ENCODE measurements at places on chromosomes 2 and 18.

GRCh38 chr18:48153613-48154481 is 223.4 kb upstream of the SMAD2 start:
- DNase-seq = peak; percentile 1

- no peak for DNase-seq
Observed at GRCh38 chr2:176149481-176149938, 1.8 kb upstream of the HOXD4 start.

DNA sequence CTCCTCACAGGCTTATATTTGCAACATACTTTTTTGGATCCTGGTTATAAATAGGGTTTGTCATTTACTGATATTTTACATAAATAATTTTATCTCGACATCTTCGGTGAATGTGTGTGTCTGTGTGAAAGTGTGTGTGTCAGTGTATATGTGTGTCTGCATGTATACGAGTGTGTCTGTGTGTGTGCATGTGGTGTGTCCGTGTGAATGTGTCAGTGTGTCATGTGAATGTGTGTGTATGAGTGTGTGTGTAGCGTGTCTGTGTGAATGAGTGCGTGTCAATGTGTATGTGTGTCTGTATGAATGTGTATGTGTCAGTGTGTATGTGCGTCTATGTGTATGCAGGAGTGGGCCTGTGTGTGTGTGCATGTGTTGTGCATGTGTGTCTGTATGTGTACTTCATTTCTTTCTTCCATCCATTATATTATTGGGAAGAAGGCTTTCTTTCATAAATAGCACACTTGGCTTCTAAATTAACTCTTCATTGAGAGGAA is 161.6 kb downstream of the ST6GAL2 start:
- no peak for DNase-seq

- DNase-seq = no peak
Observed at GRCh38 chr2:241913703-241914102, 44.2 kb downstream of the RTP5 start.

DNA sequence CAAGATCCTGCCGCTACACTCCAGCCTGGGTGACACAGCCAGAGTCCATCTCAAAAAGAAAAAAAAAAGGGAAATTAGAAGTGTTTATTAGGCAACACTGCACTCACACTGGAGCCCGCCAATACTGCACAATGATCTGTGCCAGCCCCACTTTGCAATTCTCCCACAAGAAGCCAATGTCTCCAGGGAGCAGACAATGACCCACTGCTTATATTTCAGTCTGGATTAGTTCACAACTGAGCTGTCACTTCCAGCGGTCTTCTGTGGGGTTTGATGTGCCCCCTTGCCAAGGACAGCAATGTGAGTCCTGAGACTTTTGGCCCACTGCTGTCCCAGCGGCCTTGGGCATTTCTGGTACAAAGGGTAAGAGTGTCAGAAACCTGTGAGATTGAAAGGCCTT is 85.6 kb upstream of the PPM1B start:
- DNase-seq = no peak

- no peak for DNase-seq
Observed at GRCh38 chr18:78798402-78799175, 181.0 kb upstream of the SALL3 start.

- no peak for DNase-seq
Observed at GRCh38 chr2:223267160-223267951, 215.4 kb downstream of the KCNE4 start.

DNA sequence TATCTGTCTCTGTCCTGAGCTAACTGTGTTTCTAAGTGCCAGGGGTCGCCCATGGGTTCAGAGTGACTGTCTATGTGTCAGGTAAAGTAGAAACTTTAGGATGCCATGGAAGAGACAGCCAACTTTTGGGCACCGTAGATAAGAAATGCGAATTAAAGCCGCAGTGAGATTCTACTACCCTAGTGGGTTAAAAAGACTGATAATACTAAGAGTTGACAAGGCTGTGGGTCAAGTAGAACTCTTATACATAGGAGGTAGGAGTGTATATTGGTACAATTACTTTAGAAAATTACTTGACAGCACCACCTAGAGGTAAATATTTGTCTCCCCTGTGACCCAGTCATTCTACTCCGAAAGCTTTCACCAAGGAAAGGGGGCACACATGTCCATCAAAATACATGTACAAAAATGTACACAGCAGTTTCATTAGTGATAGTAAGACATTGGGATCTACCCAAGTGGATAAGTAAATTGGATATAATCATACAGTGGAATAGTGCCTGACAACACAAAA is 371.3 kb downstream of the SLC4A3 start:
- DNase-seq = no peak

DNA sequence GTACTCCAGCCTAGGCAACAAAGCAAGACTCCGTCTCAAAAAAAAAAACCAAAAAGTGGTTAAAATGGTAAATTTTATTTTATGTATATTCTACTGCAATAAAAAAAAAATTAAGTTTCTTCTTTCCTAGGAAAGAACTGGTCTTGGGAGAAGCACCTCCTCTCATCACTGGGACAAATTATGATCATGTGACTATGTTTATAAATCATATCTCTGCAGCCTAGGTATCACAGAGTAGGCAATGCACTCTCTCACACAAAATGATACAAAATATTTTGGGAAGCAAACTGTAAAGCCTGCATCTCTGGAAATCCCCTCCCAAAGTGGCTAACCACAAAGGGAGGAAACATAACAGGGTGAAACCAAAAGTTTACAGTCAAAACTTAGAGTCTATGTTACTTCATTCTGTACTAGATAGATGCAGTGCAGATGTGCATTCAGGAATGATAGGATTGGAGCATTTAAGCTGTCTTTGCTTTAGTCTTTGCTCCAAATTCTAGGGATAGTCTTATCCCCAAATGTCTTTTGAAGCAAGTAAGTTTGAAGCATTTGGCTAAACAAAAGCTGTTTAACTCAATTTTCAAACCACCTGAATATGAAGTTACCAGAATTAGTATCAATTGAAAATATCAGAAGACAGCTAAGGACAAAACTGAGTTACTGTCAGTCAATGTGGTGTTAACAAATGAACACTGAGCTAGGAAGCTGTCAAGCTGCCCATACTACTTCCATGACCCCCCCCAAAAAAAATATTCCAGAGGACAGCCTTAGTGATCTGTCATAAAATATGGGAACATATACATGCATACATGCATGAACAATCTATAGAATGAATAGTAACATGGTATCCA is 21.1 kb upstream of the MALT1 start:
- peak; percentile 56 for DNase-seq

DNA sequence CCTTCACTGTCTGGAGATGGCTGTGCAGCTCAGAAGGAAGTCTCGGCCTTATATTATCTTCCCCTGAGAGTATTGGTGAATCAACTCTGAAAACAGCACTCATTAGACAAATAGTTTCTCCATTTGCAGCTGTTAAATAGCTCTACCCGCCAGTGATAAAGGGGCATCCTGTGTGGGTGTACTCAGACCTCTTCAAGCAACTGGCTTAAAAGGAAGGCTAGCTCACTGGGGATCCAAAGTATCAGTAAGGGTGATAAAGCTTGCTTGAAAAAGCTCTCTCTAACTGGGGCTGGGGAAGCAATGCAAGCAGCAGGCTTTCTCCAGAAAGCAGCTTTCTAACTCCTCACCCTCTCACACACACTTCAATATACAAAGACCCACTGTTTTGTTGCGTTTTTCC is 64.9 kb upstream of the PSMD14 start:
- no peak for DNase-seq

- DNase-seq = no peak
Observed at GRCh38 chr18:66867653-66868052, 263.8 kb upstream of the CDH19 start.

DNA sequence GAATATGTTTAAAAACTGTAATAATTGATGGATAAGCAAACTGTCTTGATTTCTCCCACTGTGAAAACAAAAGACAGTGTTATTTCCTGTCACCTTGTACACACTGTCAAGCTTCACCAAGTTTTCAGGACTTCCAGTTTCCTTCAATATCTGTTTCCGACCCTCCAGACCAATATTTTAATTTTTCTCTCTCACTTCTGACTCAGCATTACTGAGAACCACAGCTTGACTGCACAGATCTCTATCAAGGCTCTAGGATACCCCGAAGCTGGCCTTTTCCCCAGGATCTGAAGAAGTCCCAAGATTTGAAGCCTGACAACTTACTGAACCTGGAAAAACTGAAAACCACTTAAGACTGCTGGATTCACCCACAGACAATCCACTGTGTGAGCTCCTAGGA is 13.2 kb upstream of the SULT1C3 start:
- DNase-seq = no peak

GRCh38 chr2:127047716-127048617 is 59.0 kb downstream of the BIN1 start:
- no peak for DNase-seq

GRCh38 chr2:171260471-171261424 is 100.1 kb upstream of the TLK1 start:
- no peak for DNase-seq

DNA sequence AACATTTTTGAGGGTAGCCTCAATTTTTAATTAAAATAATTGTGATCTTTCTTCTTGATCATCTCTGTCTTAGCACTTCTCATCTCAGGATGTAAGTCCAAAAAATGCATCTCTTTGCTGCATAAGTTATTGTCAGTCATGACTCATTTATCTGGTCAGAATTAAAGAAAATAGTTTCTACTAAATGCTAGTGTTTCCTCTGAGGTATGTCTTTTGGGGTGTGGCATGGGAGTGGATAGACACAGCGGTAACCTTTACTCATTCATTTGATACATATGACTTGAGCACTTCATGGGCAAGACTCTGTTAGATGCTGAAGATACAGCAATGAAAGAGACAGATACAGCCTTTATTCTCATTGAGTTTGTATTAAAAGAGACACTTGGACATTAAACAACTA is 284.7 kb downstream of the IRS1 start:
- DNase-seq = peak; percentile 49

GRCh38 chr2:180364719-180365118 is 357.6 kb upstream of the CWC22 start:
- no peak for DNase-seq

DNA sequence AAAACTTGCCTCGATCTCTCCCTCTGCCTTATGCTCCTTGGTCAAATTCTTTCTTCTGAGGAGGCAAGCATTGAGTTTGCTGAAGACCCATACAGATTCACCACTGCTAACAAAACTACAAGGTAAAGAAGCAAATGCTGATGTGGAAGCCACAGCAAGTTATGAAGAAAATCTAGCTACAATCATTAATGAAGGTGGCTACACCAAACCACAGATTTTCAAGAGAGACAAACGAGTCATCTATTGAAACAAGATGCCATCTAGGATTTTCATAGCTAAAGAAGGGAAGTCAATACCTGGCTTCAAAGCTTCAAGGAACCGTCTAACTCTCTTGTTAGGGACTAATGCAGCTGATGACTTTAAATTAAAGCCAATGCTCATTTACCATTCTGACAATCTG is 203.2 kb downstream of the METTL4 start:
- no peak for DNase-seq

- no peak for DNase-seq
Observed at GRCh38 chr2:176334729-176335128, 65.5 kb downstream of the MTX2 start.

DNA sequence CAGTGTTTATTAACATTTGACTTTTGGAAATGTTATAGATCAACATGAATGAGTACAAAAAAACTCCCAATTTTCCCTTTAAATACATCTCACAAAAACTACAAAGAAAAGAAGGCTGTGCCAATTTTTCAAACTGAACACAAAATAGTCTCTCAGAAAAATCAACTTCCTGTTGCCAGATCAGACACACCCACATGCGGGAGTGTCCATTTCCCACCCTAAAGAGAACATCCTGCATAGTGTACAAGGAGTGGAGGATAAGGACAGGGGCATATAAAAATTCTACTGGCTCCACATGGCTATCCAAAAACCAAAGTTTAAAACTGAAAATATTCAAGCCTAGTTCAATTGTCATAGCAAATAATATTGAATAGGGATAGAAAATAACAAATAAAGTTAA is 165.3 kb downstream of the ATAD2B start:
- no peak for DNase-seq

DNA sequence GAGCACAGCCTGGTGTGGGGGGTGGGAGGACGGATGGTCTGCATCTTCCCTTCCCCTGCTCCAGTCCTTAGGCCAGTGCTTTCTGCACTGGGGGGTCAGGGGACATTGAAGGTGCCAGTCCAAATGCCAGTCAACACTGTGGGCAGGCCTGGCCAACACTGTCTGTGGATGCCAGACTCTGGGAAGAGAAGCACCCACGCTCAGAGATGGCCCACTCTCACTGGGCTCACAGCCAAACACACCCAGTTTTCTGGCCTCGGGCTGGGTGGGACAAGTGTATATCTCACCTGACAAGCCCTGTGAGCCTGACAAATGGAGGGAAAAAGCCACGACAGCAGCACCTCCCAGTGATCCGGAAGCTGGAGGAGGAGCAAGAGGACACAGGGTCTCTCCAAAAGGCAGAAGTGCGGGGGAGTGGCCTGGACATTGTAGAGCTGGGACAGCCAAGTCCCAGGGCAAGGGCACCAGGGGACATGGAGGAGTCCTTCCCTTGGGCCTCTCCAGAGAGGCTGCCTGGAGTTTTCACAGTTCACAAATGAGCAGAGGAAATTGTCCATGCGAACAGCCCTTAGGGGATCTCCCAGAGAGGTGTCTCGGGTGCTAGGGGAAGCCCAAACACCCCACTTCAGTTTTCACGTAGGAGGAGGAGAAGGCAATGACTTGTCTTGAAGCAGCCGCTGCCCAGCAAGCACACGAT is 79.3 kb downstream of the SDC1 start:
- DNase-seq = no peak

DNA sequence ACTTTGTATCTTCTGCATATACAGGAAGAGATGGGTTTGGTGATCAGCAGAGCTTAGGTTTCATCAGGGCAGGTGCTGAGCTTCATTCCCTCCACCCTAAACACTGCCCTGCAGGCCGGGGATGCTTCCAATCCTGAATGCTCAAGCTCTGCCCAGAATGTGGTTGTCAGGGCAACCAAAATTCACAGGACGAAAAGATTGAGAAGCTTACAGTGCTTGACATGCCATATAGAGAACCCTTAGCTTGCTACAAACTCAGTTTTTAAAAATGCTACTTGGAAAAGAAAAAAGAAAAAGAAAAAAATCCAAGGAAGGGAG is 65.6 kb downstream of the SH3RF3 start:
- DNase-seq = no peak
